Stimulated activated CD8-positive, alpha-beta memory T cell treated with anti-CD3 and anti-CD28 coated beads, Interleukin-4, amount 100 ng/mL, for 4 hours (primary cell): ENCODE measurements at places on chromosomes 5 and 9.

DNA sequence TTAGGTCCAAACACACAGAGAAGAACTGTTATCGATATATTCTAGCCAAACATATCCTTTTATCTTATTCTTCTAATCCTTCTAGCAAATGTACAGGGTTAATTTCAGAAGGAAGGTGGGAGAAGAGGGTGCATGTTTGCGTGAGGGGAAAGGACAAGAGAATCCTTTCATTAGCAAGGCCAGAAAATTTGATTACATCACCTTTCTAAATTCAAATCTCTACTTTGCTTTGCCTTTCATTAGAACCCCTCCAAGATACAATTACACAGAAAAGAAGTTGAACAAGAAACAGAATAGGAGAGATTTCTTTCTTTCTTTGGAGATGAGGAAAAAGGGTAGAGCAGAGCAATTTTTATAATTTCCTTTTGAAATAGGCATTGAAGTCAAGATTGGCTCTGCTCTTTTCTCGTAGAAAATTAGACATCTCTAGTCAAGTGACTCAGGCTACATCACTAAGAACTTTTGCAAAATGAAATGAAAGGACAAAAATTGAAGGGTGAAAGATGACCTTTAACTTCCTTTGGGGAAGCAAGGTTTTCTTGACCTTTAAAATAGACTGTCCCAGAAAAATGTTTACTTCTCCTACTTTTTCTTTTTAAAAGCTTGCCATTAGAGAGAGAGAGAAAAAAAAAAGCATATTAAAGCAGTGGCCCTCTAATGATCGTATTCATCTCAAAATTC lies 81.2 kb downstream of the TTLL11 start:
- DNase-seq, result no peak

- no peak for DNase-seq
These were observed 591.7 kb downstream of the CSNK1G3 start for GRCh38 chr5:124103671-124104070.

- DNase-seq, result no peak
These were observed 86.5 kb upstream of the PRLR start for GRCh38 chr5:35316611-35317274.

DNA sequence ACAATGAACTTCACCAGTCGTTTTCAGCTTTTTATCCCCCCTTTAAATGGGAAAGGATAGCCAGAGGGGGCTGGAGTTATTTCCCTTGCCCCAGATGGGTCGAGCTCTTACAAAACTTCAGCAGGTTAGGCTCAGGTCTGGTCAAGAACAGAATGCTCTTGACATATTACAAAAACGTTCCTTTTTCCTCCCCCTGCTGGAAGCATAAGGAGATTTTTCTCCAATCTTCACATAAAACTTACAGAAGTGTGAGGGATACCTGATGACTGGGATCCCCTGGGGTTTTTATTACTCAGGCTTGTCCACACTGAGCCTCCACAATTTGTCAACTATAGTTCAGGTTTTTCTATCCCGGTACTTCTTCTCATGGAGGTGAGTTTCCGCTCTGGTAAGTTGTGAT lies 60.8 kb downstream of the CSF2 start:
- no peak for DNase-seq

- DNase-seq, result no peak
These were observed 43.5 kb upstream of the MPDZ start for GRCh38 chr9:13322828-13323550.
